Ovary (tissue), 10 donors: ENCODE measurements at places on chromosomes 11 and 22.

- H3K4me1 ChIP-seq: no peaks in the 10 kb centered on the region
- no peaks in the 10 kb centered on the region for H3K27me3 ChIP-seq
- H3K27ac ChIP-seq: no peak overlapping the region
- H3K4me3 ChIP-seq: no peak overlapping the region
Observed at GRCh38 chr11:17991783-17992433, 20.9 kb downstream of the SERGEF start.

DNA sequence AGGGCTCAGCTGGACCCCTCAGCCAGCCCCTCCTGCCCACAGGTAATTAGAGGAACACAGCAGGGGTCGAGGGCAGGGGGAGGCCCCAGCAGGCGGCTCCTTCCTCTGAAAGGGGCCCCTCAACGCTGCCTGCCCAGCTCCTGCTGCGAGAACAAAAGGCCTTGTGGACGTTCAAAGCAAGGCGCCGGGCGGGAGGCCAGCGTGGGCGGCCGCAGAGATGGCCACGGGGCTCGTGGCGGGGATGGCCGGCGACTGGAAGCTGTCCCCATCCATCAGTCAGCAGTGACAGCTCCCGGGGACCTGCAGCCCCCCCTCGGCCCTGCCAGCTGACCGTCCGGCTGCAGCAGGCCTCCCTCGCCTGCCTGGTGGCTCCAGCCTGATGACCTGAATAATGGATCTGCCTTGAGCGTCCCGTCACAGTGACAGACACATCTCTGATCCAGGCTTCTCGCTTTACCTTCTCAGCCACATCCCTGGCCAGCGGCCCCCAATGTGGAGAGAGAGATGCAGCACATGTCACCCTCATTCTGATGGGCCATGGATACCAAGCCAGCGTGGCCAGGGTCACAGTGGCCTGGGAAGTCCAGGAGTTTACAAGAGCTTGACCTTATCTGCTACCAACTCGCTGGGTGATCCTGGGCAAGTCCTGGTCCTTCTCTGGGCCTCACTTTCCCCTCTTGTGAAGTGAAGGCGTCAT, 159.3 kb downstream of the MN1 start:
- no peak overlapping the region for H3K27ac ChIP-seq
- no peaks in the 10 kb centered on the region for H3K4me1 ChIP-seq
- no peak overlapping the region for H3K4me3 ChIP-seq
- no peaks in the 10 kb centered on the region for H3K36me3 ChIP-seq

GRCh38 chr11:64067230-64067993, 31.7 kb downstream of the FLRT1 start:
- H3K27ac ChIP-seq: no peak overlapping the region
- H3K4me3 ChIP-seq: no peak overlapping the region
- DNase-seq: no peak
- H3K27me3 ChIP-seq: no peaks in the 10 kb centered on the region
- no peaks in the 10 kb centered on the region for H3K36me3 ChIP-seq

DNA sequence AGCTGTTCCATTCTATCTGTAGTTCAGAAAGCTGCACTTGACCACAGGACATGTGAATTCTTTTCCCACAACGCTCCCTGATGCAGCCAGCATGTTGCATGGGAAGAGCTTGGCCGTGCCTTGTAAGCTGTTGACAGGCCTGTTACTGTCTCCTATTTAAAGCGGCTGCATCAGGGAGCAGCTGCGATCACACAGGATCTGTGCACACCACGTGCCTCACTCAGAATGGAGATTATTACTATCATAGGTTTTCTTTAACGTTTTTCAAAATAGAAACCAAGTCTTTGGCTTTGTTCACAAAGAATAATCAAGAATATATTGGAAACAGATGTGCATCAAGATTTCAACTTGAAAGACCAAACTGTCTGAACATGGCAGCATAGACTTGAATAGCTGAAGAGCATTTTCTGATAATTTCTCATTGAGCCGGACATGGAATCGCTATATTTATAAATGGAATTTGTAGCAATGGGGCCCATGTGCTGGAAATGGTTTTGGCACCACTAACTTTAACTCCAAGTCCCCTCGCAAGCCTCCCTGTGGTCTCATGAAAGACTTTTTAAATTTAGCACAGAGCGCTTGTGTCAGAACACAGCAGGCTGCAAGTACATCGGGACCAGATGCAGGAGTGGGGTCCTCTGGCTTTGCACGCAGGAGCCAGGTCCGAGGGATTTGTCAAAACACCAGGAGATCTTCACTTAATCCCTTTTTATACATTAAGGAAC, 40.8 kb upstream of the MYO18B start:
- DNase-seq: no peak
- H3K36me3 ChIP-seq: no peaks in the 10 kb centered on the region
- no peak overlapping the region for H3K4me3 ChIP-seq
- H3K27me3 ChIP-seq: no peaks in the 10 kb centered on the region
- H3K4me1 ChIP-seq: no peaks in the 10 kb centered on the region

GRCh38 chr11:86196085-86196696, 48.4 kb upstream of the EED start:
- no peaks in the 10 kb centered on the region for H3K27me3 ChIP-seq
- H3K4me1 ChIP-seq: peaks cover 8% of the 10 kb centered on the region
- no peak overlapping the region for H3K27ac ChIP-seq
- H3K4me3 ChIP-seq: no peak overlapping the region
- no peak for DNase-seq

GRCh38 chr22:44438056-44438455, 60.0 kb downstream of the RTL6 start:
- H3K27ac ChIP-seq: no peak overlapping the region
- H3K27me3 ChIP-seq: no peaks in the 10 kb centered on the region
- no peaks in the 10 kb centered on the region for H3K36me3 ChIP-seq

GRCh38 chr22:49107961-49108530, 719.6 kb downstream of the BRD1 start:
- H3K27me3 ChIP-seq: no peaks in the 10 kb centered on the region
- DNase-seq: no peak
- H3K4me3 ChIP-seq: no peak overlapping the region
- H3K4me1 ChIP-seq: no peaks in the 10 kb centered on the region
- H3K27ac ChIP-seq: no peak overlapping the region

- peaks cover 12% of the 10 kb centered on the region for H3K4me1 ChIP-seq
- H3K4me3 ChIP-seq: no peak overlapping the region
- H3K36me3 ChIP-seq: no peaks in the 10 kb centered on the region
Observed at GRCh38 chr11:861105-861479, 18.4 kb downstream of the TSPAN4 start.

DNA sequence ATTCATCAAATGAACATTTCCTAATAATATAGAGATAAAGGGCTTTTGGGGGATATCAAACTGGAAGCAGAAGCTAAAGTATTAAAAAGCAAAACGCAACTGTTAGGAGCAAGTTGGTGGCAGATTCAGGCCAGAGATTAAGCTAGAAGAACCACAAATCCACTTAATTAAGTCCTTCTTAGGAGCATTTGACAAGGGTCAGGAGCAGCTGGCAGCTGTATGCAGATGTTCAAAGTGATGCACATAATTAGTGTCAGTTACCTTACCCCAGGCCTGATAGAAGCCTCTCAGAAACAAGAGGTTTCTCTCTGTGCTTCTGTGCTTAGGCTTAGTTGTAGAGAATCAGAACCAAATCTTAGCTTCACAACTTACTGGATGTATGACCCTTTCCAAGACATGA, 546.5 kb upstream of the ANO5 start:
- no peak for DNase-seq
- no peaks in the 10 kb centered on the region for H3K4me1 ChIP-seq
- no peak overlapping the region for H3K4me3 ChIP-seq
- H3K27ac ChIP-seq: no peak overlapping the region
- H3K36me3 ChIP-seq: no peaks in the 10 kb centered on the region

GRCh38 chr11:30392221-30392784, 69.4 kb downstream of the ARL14EP start:
- no peaks in the 10 kb centered on the region for H3K36me3 ChIP-seq
- no peak overlapping the region for H3K4me3 ChIP-seq
- no peaks in the 10 kb centered on the region for H3K4me1 ChIP-seq
- no peak overlapping the region for H3K27ac ChIP-seq
- H3K27me3 ChIP-seq: no peaks in the 10 kb centered on the region

DNA sequence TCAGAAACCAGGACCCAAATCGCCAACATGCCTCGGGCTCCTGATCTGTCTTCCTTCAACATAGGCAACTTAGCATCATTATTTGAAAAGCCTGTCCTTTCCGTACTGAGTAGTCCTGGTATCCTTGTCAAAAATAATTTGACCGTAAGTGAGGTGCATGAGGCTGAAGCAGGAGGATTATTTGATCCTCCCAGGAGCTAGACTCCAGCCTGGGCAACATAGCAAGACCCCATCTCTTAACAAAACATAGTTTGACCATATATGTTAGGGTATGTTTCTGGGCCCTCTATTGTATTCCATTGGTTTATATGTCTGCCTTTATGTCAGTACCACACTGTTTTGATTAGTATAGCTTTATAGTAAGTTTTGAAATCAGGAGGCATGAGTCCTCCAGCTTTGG, 112.5 kb downstream of the MICAL3 start:
- H3K4me3 ChIP-seq: no peak overlapping the region
- no peaks in the 10 kb centered on the region for H3K27me3 ChIP-seq
- no peak for DNase-seq
- peaks cover 12% of the 10 kb centered on the region for H3K4me1 ChIP-seq

DNA sequence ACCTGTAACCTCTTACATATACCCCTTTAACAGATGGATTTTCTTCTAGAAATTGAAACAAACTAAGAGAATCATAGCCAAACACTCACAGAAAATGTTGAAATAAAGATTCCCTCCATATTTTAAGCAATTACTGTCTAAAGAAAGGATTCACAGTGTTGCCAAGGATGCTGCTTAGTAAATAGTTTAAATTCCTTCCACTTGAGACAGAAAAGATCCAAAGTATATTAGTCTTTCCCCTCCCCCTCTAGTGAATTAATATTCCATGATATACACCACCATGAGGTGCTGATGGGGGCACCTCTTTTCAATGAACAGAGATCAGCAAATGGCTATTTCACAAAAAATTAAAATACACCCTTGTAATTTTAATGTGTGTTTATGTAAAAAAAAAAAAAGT, 186.8 kb downstream of the SOX6 start:
- no peaks in the 10 kb centered on the region for H3K27me3 ChIP-seq
- H3K4me1 ChIP-seq: no peaks in the 10 kb centered on the region
- no peak for DNase-seq
- H3K27ac ChIP-seq: no peak overlapping the region
- no peaks in the 10 kb centered on the region for H3K36me3 ChIP-seq

- H3K36me3 ChIP-seq: no peaks in the 10 kb centered on the region
- DNase-seq: no peak
- H3K4me3 ChIP-seq: no peak overlapping the region
- H3K27me3 ChIP-seq: no peaks in the 10 kb centered on the region
- H3K27ac ChIP-seq: no peak overlapping the region
Observed at GRCh38 chr11:20309231-20310025, 54.1 kb upstream of the HTATIP2 start.

DNA sequence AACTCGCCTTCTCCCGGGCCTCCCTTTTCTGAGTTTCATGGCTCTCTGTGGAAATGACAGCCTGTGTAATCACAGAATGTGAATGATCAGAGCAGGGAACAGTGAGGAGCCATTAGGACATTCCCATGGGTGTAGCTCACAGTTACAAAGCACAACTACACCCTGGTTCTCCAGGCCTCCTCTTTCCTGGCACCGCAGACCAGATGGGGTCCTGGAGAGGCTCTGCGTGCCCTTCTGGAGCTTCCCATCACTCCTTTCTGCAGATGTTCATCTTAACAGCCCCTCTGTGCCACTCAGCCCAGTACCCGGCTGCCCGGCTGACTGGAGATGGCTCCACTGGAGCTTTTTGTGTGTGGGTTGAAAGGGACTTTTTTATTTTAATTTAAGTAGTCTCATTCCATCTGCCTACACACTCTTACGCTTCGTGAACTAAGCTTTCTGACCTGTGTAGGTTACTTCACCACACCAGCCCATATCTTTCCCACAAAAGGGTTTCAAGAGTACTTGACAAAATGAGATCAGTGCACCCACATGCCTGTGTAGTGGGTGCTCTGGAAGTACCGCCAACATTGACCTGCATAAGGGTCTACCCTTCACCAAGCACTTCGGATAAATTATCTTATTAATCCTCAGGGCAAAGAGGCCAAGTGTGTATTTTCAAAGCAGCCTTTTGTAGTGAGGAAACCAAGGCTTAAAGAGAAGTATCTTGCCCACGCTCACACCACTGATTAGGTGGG, 29.8 kb downstream of the SREBF2 start:
- H3K4me1 ChIP-seq: peaks cover 9% of the 10 kb centered on the region
- no peak for DNase-seq
- H3K27me3 ChIP-seq: no peaks in the 10 kb centered on the region
- H3K27ac ChIP-seq: peak overlapping the region; percentile 18
- H3K36me3 ChIP-seq: no peaks in the 10 kb centered on the region

GRCh38 chr11:6356503-6357055, 33.7 kb upstream of the SMPD1 start:
- no peak overlapping the region for H3K27ac ChIP-seq
- no peak overlapping the region for H3K4me3 ChIP-seq
- no peaks in the 10 kb centered on the region for H3K4me1 ChIP-seq
- no peaks in the 10 kb centered on the region for H3K27me3 ChIP-seq
- no peak for DNase-seq
- H3K36me3 ChIP-seq: no peaks in the 10 kb centered on the region

DNA sequence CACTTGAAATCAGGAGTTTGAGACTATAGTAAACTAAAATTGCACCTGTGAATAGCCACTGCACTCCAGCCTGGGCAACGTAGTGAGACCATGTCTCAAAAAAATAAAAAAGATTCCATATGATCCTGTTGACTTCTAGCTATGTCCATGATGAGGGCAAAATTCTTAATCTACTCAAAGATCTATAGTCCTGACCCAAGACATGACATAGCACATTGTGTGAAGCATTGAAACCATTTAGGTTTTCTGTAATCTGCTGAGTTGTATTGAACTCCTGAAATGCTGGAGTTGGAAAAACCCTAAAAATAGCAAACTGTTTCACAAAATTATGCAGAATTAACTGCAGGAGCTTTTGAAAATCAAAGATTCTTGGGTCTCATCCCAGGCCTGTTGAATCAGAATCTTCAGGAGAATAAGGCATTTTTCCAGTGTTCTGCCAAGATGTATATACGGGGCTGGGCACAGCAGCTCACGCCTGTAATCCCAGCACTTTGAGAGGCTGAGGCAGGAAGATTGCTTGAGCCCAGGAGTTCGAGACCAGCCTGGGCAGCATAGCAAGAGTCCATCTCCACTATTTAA, 29.8 kb upstream of the LDHA start:
- no peaks in the 10 kb centered on the region for H3K36me3 ChIP-seq
- no peak for DNase-seq
- no peak overlapping the region for H3K27ac ChIP-seq
- no peaks in the 10 kb centered on the region for H3K4me1 ChIP-seq

GRCh38 chr11:38842991-38843390, 2245.0 kb upstream of the RAG2 start:
- no peaks in the 10 kb centered on the region for H3K4me1 ChIP-seq
- H3K36me3 ChIP-seq: no peaks in the 10 kb centered on the region
- no peaks in the 10 kb centered on the region for H3K27me3 ChIP-seq
- no peak overlapping the region for H3K4me3 ChIP-seq
- no peak overlapping the region for H3K27ac ChIP-seq
